ENCODE measurements at places on chromosomes 2 and 18. TPM values are rescaled to one million over a fixed set of nuclear protein-coding genes. Genes with fewer than 3 reads are reported as not detected.

GRCh38 chr2:38244301-38244700, 132.8 kb downstream of the ATL2 start:
- DNase-seq: no peak

GRCh38 chr2:227150222-227150936, 13.6 kb downstream of the COL4A4 start:
- no peak for DNase-seq

DNA sequence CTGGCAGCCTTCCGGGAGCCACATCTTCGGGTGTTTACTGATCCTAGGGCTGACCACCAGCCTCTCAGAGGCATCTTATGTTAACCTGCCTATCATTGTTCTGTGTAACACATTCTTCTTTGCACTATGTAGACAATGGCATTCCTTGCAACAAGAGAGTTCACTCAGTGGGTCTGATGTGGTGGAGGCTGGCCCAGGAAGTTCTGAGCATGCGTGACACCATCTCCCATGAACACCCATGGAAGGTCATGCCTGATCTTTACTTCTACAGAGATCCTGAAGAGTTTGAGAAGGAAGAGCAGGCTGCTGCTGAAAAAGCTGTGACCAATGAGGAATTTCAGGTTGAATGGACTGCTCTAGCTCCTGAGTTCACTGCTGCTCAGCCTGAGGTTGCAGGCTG, 15.3 kb upstream of the ALMS1 start:
- no peak for DNase-seq

- DNase-seq: no peak
Measured at GRCh38 chr2:19319064-19319463, 39.4 kb downstream of the OSR1 start.

GRCh38 chr2:183541766-183542165, 417.5 kb downstream of the NUP35 start:
- DNase-seq: no peak

GRCh38 chr2:203379156-203379555, 51.0 kb downstream of the ABI2 start:
- DNase-seq: no peak

- no peak for DNase-seq
Measured at GRCh38 chr2:226652369-226652768, 147.3 kb downstream of the IRS1 start.

GRCh38 chr2:50895041-50895440, 136.9 kb downstream of the NRXN1 start:
- DNase-seq: no peak

DNA sequence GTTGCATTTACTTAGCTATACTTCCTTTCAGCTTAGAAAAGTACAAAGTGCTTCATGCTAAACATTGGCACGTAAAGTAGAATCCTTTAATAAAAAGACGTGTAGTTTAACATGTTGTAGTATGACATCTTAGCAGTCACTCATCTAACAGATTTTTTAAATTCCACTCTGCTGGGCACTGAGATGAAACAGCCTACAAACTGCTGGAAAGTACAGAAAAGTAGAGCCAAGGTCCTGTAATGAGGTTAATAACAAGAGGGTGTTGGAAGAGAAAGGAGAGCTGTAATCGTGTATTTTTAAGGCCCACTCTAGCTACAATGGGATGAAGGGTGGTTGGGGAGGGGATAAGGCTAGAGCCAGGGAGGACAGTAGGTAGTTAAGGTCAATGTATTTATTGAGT, 10.7 kb downstream of the CD8A start:
- no peak for DNase-seq

DNA sequence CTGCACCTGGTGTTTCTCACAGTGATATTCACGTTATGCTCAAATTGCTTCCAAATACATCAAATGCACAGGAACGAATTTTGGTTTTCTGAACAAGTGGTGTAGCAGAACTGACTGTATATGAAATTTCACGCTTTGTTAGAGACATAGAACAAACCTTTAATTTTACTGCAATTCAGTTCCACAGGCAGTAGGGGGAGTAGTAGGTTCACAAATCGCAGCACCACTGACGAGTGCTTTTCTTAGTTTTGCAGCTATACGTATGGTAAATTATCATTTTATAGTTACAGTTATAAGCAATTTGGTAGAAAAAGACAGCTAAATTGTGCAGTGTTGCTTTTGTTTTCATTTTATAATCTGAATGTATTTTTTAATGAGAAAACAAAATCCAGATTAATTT, 113.3 kb downstream of the KIAA1328 start:
- no peak for DNase-seq

- DNase-seq: no peak
Measured at GRCh38 chr2:101843471-101843870, 146.0 kb downstream of the MAP4K4 start.

GRCh38 chr2:58939388-58939787, 698.3 kb upstream of the FANCL start:
- DNase-seq: no peak

Gene FAM98A
- total RNA-seq: 104 TPM

Gene GPR35
- total RNA-seq: not detected

Gene TGFA
- total RNA-seq: 3.7 TPM

Gene CD8A
- total RNA-seq: 1.3 TPM

Gene ALPP
- total RNA-seq: not detected

Gene RPRM
- 1.0 TPM for total RNA-seq

All from uterus (tissue), 4 donors.